GM12892 (cell line): ENCODE measurements at places on chromosomes 2 and 18.

- no peak for DNase-seq
Observed at GRCh38 chr18:26516964-26517363, 31.4 kb downstream of the KCTD1 start.

DNA sequence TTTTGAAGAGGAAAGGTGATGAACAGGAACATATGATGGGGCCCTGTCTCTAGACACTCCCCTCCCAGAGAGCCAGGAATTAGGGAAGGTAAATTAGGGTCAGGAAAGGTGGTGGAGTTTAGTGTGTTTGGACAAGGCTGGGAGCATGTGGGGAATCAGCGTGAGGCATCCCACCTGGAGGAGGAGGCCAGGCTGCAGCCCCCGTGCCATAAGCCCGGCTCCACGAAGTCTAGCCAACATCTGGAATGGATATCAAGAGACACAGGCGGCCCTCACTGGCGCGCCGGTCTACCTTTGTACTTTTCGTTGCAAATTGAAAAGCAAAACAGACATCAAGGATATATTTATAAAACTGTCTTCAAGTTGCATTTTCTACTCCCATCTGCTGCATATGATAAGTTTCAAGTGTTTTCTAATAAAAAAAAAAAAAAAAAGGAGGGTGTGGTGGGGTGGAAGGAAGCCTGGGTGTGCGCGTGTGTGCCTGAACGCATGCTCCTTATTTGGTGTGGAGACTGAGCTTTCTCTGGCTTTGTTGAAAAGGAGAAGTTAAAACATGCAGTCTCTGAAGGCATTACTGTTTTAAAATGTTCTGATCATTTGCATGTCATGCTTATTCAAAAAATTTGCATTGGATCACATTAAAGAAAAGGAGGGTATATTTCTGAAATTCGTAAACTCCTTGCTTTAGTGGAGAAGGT lies 546.7 kb upstream of the ID2 start:
- no peak for DNase-seq

DNA sequence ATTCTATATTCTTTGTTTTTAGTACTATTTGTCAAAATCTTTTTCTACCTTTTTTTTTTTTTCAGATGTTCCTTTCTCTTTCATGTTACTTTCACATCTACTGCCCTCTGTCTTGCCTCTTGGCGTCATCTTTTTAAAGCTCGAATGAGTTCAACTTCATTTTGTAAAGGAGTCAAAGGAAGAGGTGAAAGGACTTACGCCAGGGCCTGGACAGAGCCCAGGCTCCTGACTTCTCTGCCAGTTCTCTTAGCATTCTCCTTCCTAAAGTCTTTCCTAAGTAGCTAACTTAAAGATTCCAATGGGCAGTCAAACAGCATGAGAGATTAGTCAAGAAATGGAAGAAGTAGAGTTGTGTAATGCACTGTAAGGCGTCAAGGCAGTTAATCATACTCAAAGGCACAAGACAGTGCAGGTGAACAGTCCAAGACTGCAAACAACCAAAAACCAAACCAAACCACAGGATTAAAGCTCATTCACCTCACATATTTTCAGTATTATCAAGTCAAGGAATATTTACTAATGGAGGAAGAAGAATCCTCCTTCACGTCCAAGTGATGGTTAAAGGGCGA lies 301.7 kb downstream of the TCF4 start:
- DNase-seq, result no peak

- no peak for DNase-seq
Observed at GRCh38 chr2:127270663-127271062, 23.3 kb downstream of the ERCC3 start.

DNA sequence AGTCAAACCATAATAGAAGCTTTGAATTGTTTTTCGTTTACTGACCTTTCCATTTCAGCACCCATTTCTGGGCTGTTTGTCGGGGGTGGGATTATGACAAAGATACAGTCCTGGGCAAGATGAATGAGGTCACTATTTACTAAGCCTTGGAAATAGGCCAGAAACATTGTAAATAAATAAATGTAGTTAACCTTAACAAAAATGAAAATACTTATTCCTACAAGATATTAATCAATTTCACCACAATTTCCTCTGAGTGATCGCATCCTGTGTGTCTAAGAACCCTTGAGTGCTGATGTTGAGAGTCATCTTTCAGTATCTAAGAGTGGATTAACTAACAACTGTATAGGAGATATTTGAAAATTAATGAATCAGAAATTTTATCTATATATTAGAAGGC lies 14.0 kb downstream of the ITGA4 start:
- no peak for DNase-seq

DNA sequence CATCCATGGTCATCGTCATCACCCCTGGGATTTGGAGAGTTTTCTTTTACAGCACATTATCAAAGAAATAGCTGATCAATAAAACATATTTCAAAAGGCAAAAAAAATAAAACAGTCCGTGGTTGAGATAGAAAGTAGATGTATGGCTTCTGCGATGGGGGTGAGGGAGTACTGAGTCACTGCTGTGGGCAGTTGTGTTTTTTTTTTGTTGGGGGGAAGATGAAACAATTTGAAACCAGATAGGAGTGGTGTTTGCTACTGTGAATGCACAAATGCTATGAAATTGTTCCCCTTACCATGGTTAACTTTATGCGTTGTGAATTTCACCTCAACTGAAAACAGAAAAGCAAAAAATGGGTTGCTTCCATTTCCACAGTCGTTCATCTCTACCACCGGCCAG lies 11.9 kb upstream of the SALL3 start:
- DNase-seq, result no peak

DNA sequence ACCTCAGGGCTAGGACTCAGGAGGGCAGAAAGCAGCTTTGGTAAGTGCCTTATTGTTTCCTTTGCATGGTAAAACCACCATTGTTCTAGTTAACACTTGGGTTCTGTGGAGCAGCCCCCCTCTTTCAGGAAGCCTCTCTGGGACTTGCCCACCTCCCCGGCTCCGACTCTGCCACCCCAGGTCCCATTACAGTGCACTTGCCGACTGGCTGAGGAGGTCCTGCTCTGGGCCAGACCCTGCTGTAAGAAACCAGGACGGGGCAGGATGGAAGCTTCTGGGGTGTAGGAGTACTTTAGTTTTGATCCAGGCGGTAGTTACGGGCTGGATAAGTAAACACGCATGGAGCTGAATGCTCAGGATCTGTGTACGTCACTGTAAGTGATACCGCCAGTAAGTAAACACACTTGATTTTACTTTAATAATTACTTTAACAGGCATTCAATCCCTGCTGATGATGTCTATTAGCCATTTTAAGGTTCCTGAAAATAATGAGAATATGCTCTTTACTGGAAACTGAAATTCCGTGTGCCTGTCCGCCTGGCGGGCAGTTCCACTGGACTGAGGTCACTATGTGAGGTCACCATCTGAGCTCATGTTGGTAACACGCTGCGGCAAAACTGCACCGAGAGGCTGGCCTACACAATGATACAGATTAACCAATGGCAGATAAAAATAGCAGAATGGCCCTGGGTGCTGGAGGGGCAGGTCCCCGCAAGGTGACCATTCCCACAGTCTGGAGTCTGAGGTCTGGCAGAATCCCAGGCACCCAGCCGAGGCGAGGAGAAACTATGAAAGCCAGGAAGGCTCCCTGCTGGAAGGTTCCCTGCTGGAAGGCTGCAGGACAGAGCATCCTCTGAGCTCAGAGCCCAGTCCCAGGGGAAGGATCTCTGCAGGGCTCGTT lies 25.2 kb downstream of the HS1BP3 start:
- no peak for DNase-seq

GRCh38 chr2:120857422-120857821 lies 121.8 kb downstream of the GLI2 start:
- DNase-seq, result no peak

DNA sequence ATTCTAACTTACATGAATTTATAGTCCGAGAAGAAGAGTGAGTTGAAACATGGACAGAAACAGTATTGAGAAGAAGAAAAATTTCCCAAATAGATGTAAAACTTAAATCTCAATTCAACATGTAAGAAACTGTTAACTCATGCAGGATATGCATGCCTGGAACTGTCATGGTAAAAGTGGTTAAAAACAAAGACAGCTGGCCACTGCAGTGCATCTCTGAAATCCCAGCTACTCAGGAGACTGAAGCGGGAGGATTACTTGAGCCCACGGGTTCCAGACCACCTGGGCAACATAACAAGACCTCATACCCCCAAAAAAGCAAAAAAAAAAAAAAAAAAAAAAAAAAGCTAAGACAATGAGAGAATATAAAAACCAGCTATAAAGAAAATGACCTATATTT lies 93.0 kb upstream of the TTC27 start:
- no peak for DNase-seq

GRCh38 chr18:74480149-74480651 lies 16.0 kb upstream of the CNDP2 start:
- no peak for DNase-seq

DNA sequence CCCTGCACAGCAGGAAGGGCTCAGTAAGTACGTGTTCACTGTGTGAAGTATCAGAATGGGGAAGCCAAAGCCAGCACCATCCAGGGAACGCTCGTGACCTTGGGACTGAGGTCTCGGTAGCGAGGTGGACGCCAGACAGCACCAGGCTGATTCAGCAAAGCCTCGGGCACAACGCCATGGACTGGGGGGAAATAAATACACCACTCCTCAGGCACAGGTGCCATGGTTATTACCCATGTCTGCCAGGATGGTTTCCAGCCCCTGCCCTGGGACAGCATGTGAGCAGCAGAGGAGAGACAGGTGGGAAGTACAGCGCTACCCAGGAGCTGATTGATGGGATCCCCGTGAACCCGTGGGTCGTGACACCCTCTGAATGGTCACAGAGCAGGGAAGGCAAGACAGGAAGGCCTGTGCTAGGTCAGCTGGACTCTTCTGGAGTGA lies 53.0 kb downstream of the REEP1 start:
- DNase-seq, result no peak

- no peak for DNase-seq
Observed at GRCh38 chr2:120861576-120862191, 126.0 kb downstream of the GLI2 start.
